ENCODE measurements at places on chromosomes 5 and 9.

DNA sequence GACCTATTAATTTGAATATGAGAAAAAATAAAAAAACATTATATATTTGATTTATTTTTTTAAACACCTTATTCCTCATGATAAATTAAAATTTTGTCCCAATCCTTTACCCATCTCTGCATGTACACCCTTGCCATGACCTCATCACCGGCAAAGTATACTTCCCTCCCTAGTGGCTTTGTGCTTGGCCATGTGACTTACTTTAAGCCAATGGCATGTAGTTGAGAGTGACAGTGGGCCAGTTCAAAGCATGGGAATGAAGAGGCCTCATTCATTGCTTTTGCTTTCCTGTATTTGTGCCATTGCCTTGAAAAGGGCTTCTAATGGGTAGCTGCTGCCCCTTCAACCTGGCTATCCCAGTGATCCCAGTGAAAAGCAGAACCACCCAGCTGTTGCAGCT is 31.2 kb downstream of the C9 start:
- DNase-seq = no peak
- H3K4me3 ChIP-seq = no peak overlapping the region
- H3K4me1 ChIP-seq = no peaks in the 10 kb centered on the region
- H3K27me3 ChIP-seq = no peaks in the 10 kb centered on the region

DNA sequence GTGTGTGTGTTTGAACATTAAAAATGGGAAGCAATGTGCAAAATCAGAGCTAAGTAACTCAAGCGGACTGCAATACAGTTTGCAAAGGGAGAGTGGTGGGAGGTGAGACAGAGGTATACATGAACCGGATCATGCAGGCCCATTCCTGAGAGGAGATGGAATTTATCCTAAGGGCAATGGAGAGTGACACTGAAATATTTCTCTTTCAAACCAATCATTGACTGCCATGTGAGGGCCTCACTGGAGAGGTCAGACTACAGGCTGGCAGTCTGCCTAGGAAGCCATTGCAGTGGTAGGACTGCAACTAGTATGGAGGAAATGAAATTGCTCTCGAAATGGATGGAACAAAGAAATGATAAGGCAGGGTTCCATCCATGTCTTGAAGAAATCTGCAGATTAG is 34.8 kb downstream of the TNFSF15 start:
- no peak overlapping the region for H3K27ac ChIP-seq
- DNase-seq = no peak
- H3K27me3 ChIP-seq = peaks cover 1% of the 10 kb centered on the region
- no peaks in the 10 kb centered on the region for H3K36me3 ChIP-seq

DNA sequence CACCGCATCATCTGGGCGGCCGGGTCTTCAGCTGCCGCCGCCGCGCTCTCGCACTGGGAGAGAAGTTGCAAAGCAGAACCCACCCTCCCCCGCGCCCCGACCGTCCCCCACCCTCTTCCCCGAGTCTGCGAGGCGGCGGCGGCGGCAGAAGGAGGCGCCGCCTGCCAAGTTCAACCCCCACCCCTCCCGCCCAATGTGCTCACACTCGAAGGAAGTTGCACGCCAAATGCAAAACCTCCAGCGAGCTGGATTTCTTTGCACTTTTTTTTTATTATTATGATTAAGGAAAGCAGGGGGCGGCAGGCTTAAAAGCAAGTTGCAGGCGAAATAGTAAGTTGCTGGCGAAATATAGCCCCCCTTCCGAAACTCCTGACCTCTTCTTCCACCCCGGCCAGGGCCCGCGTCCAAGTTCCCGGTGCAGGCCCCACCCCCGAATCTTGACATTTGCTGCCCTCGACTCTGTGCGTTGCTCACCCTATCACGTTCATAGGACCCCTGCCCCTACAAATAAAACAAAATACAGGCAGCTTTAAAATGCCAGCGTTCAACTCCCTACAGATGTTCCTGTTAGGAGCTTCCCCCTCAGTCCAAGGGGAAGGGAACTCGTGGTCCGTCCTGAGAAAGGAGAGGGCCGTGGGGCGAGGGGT is 1.1 kb upstream of the NR3C1 start:
- H3K36me3 ChIP-seq = no peaks in the 10 kb centered on the region
- peak; percentile 90 for DNase-seq
- H3K4me1 ChIP-seq = peaks cover 5% of the 10 kb centered on the region

GRCh38 chr9:130298662-130299279 is 33.2 kb downstream of the HMCN2 start:
- H3K27ac ChIP-seq = no peak overlapping the region
- no peak for DNase-seq
- H3K36me3 ChIP-seq = no peaks in the 10 kb centered on the region
- H3K27me3 ChIP-seq = peaks cover 14% of the 10 kb centered on the region
- no peak overlapping the region for H3K4me3 ChIP-seq

DNA sequence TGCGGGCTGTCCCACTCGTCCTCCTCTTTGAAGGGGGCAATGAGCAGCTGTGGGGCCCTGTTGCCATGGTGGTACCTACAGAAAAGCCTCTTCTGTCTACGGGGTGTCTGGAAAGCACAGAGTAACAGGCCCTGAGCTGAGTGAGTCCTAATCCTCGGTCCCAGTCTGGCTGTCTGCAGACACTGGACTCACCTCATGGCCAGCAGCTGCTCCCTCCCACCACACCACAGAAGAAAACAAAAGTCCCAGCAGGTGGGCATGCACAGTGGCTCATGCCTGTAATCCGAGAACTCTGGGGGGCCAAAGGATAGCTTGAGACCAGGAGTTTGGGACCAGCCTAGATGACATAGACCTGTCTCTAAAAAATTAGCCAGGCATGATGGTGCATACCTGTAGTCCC is 19.9 kb downstream of the P4HA2 start:
- H3K27me3 ChIP-seq = no peaks in the 10 kb centered on the region
- no peak for DNase-seq
- H3K36me3 ChIP-seq = no peaks in the 10 kb centered on the region
- peaks cover 37% of the 10 kb centered on the region for H3K4me1 ChIP-seq
- H3K4me3 ChIP-seq = no peak overlapping the region

DNA sequence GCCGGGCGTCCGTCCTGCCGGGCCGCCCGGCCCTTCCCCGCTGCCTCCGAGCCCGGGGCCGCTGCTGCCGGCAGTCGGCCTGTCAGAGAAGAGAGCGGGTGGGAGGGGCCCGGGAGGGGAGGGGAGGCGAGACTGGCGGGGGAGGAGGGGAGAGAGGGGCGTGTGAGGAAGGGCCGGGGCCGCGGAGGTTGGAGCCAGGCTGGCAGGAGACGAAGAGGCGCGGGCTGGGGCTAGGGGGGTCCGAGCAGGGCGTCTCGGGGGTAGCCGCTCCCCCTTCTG is 570 bp downstream of the CREBRF start:
- no peaks in the 10 kb centered on the region for H3K27me3 ChIP-seq
- H3K4me1 ChIP-seq = peaks cover 23% of the 10 kb centered on the region
- peak overlapping the region; percentile 100 for H3K27ac ChIP-seq
- no peaks in the 10 kb centered on the region for H3K36me3 ChIP-seq
- no peak for DNase-seq

DNA sequence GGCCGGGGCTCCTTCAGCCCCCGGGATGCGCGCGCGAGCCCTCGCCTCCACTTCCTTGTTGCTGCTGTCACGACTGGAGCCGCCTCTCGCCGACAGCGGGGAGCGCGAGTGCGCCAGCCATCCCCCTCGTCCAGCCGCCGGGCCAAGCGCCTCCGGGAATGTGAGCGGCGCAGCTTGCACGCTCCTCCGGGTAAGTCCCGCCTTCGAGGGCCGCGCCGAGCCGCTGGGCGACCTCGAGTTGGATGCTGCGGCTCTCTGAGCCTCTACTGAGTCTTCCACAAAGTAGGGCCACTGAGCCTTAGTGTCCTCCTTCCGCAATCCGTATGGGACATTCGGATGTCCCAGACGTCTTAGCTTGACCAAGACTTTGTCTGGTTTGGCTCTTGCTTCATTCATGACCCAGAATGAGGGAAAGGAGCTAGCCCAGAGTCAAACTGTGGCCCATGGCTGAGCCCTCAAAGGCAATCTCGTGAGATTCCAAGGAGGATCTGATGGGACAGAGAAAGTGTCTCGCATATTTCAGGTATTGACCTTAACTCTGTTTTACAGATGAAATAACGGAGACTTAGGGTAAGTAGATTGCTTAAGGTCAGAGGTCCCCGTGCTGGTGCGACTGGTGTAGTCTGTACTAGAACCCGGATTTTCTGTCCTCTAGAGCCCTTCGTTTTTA is 586 bp downstream of the HMGXB3 start:
- H3K27ac ChIP-seq = peak overlapping the region; percentile 96
- H3K4me1 ChIP-seq = peaks cover 29% of the 10 kb centered on the region
- peaks cover 2% of the 10 kb centered on the region for H3K36me3 ChIP-seq
- H3K4me3 ChIP-seq = peak overlapping the region; percentile 97
- DNase-seq = peak; percentile 46

DNA sequence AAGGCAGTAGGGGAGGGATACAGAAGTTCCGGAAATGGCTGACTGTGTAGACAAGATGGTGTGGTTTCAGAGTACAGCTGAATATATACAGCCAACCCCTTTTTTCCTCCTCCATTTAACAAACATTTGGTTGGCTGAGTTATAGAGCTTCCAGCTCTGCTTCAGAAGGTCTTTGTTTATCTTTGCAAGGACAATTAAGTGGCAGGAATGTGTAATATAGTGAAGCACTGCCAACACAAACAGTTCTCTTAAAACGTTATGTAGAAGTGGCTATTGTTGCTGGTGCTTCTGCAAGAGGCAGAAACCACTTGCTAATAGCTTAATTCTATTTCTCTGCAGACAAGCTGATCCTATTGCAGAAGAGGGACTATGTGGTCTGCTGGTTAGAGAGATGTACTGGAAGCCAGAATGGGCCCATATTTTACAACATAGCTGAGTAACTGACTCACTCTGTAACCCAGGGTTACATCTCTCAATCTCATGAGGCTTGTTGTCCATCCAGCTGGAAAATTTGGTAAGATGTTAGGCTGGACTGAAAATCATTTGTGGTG is 62.7 kb upstream of the OSMR start:
- peaks cover 5% of the 10 kb centered on the region for H3K4me1 ChIP-seq
- H3K27ac ChIP-seq = no peak overlapping the region

DNA sequence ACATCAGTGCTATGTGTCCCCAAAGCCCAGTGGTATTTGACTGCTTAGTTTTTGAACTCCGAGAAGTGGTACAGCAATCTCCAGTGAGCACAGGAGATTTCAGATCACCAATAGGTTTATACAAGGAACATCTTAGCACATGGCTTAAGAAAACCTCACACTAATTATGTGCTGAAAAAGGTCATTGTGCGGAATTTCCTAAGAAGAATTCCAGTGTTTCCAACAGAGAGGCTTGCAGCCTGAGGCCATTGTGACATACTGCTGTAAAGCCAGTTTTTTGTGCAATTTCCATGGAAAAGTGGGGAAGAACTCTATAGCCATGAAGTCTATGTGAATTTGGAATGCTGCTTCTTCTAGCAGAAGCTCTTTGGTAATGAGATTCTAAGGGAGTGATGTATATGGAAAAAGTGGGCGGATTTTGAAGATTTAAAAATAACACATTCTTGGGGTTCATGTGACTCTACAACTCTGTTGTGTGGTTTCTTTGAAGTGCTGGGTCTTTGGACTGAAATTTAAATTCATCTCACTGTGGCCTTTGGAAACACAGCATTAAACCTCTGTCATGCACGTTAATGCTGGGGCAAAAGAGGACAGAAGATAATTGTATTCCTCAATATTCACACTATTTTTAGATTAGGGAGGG is 110.5 kb upstream of the CD180 start:
- no peaks in the 10 kb centered on the region for H3K36me3 ChIP-seq
- H3K27me3 ChIP-seq = no peaks in the 10 kb centered on the region
- no peak overlapping the region for H3K4me3 ChIP-seq
- H3K4me1 ChIP-seq = no peaks in the 10 kb centered on the region
- H3K27ac ChIP-seq = no peak overlapping the region

DNA sequence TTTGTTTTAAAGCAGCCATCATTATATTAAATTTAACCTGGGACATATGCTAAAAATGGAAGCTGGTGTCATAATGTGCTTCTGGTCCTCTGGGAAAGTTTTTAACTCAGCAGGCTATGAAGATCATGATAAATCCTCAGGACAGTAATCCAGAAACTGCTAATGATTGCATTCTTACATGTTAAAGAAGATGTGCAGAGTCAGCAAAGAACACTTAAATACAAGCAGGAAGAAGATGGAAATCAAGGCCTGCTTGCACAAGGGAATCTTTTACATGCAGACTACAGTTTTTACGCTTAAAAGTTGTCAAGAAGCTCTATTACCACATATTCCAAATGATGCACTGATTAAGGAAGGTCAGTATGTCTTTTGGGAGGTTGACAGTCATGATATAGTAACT is 246.0 kb upstream of the PTPRD start:
- H3K4me1 ChIP-seq = no peaks in the 10 kb centered on the region
- H3K27ac ChIP-seq = no peak overlapping the region
- H3K4me3 ChIP-seq = no peak overlapping the region
- DNase-seq = no peak

- no peaks in the 10 kb centered on the region for H3K4me1 ChIP-seq
- no peaks in the 10 kb centered on the region for H3K27me3 ChIP-seq
- H3K27ac ChIP-seq = no peak overlapping the region
- H3K36me3 ChIP-seq = no peaks in the 10 kb centered on the region
- no peak for DNase-seq
Measured at GRCh38 chr5:115708819-115709477, 83.1 kb upstream of the TMED7 start.

DNA sequence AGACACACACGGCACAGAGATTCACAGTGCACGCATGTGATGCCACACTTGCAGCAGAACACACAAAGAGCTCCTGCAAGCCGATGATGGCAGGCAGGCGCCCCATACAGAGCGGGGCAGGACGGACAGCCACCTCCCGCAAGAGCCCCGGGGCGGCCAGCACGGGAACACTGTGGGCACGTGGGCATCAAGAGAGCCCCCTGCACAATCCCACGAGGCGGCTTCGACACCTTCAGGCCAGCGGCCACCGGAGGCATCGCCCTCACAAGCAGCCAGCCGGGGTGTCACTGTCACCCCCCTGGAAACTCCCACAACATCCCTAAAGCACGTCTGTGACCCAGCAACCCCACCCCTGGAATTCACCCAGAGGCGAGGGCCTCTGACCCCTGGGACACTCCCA is 17.9 kb downstream of the TERT start:
- H3K36me3 ChIP-seq = no peaks in the 10 kb centered on the region
- H3K27me3 ChIP-seq = no peaks in the 10 kb centered on the region
- no peaks in the 10 kb centered on the region for H3K4me1 ChIP-seq
- H3K27ac ChIP-seq = no peak overlapping the region

- no peak overlapping the region for H3K4me3 ChIP-seq
- H3K4me1 ChIP-seq = no peaks in the 10 kb centered on the region
- DNase-seq = peak; percentile 60
- H3K27ac ChIP-seq = no peak overlapping the region
Measured at GRCh38 chr5:170353961-170354360, 35.2 kb downstream of the KCNMB1 start.

GRCh38 chr9:92601451-92601850 is 65.7 kb upstream of the ECM2 start:
- H3K4me1 ChIP-seq = peaks cover 5% of the 10 kb centered on the region
- no peaks in the 10 kb centered on the region for H3K36me3 ChIP-seq
- peak overlapping the region; percentile 54 for H3K27ac ChIP-seq
- H3K4me3 ChIP-seq = no peak overlapping the region
- H3K27me3 ChIP-seq = no peaks in the 10 kb centered on the region
- no peak for DNase-seq

- H3K4me3 ChIP-seq = no peak overlapping the region
- no peaks in the 10 kb centered on the region for H3K4me1 ChIP-seq
- DNase-seq = no peak
- no peaks in the 10 kb centered on the region for H3K27me3 ChIP-seq
- H3K36me3 ChIP-seq = no peaks in the 10 kb centered on the region
Measured at GRCh38 chr5:30347858-30348257, 845.6 kb upstream of the CDH6 start.

- H3K4me3 ChIP-seq = no peak overlapping the region
- no peak for DNase-seq
- H3K27me3 ChIP-seq = no peaks in the 10 kb centered on the region
- no peaks in the 10 kb centered on the region for H3K4me1 ChIP-seq
Measured at GRCh38 chr9:100555471-100555870, 22.4 kb upstream of the CAVIN4 start.
